ENCODE measurements at places on chromosomes 3 and 15. TPM values are rescaled to one million over a fixed set of nuclear protein-coding genes. Genes with fewer than 3 reads are reported as not detected.

GRCh38 chr3:11757929-11758328 lies 88.8 kb downstream of the TAMM41 start:
- no peak for DNase-seq

DNA sequence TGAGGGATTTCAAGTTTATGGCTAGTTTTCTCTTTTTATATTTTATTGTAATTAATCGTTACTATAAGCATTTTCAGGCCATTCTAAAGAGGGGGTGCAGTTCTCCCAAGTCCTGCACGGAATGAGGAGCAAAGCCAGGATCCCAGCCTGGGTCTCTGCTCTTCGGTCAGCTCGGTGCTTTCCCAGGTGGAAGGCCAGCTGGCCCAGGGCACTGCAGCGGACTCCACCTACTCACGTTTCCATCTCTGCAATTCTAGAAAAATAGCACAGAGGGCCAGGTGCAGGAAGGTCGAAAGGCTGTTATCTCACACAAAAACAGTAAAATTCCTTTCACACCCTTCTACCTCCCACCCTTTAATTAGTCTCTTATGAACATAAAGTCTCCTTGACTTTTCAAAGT lies 59.5 kb upstream of the HES1 start:
- DNase-seq: no peak

DNA sequence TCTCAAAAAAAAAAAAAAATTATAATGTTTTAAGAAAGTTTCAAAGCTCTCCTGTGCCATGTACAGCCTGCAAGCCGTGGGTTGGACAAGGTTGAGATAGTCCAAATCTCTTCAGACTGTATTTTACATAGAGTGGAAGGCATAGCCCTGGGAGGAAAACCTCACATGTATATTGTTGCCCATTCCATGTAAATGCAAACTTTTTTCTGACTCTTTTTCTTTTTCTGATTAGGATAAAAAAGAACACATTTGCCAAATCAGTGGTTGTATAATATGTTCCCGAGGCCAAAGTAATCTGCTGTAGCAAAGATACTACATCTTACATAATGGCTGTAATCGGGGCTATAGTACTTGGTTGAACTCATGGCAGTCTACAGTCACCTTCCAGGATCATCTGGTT lies 35.7 kb upstream of the UBL7 start:
- no peak for DNase-seq

LMAN1L gene
- polyA plus RNA-seq: not detected

- no peak for DNase-seq
Observed at GRCh38 chr3:105610473-105610872, 243.8 kb downstream of the ALCAM start.

GRCh38 chr3:74844428-74844827 lies 230.0 kb upstream of the CNTN3 start:
- no peak for DNase-seq

- no peak for DNase-seq
Observed at GRCh38 chr15:55564347-55565145, 23.6 kb downstream of the PYGO1 start.

- no peak for DNase-seq
Observed at GRCh38 chr3:186790261-186790981, 7.0 kb downstream of the EIF4A2 start.

DNA sequence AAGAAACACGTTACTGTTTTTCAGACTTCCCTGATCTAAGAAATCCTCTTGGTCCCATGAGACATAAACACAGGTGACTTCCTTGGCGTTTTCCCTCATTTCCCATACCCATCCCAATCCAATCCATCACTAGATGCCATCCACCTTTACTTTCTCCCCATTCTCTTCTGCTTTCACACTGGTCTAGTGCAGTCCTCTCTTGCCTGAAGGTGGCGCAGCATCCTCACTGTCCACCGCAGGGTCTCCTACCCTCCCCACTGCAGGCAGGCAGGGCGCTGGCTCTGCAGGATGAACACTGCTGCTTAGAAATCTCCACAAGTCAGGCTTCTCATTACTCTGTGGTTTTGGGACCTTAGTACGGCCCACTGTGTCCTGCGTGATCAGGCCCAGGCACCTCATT lies 58.2 kb downstream of the RAB7A start:
- DNase-seq: no peak

DNA sequence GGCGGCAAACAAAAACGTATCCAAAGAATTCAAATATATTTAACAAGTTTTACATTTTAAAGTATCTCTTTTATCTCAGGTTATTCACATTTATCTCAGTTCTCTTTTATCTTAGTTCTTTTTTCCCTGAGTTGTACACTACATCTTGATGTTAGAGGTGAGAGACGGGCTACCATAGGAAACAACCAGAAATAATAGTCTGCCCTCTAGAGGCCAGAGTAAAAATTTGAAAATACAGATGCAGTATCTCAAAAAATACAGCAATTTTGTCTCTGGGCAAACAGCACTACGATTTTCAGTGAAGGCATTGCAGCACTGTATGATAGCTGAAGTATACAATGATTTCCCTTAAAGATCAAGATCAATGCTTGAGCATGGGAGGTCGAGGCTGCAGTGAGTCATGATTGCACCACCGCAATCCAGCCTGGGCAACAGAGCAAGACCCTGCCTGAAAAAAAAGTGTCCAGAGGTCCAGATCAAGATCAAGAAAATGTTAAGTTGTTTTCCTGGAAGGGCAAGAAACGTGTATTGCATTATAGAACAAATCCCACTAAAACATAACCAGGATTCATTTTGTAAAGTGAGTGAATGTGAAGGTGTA lies 82.6 kb upstream of the ATP11B start:
- DNase-seq: no peak

GRCh38 chr15:70240082-70240481 lies 142.4 kb upstream of the TLE3 start:
- DNase-seq: no peak

GRCh38 chr3:127772273-127772672 lies 50.0 kb downstream of the MGLL start:
- no peak for DNase-seq

- no peak for DNase-seq
Observed at GRCh38 chr3:189490749-189491148, 140.4 kb upstream of the TP63 start.

DNA sequence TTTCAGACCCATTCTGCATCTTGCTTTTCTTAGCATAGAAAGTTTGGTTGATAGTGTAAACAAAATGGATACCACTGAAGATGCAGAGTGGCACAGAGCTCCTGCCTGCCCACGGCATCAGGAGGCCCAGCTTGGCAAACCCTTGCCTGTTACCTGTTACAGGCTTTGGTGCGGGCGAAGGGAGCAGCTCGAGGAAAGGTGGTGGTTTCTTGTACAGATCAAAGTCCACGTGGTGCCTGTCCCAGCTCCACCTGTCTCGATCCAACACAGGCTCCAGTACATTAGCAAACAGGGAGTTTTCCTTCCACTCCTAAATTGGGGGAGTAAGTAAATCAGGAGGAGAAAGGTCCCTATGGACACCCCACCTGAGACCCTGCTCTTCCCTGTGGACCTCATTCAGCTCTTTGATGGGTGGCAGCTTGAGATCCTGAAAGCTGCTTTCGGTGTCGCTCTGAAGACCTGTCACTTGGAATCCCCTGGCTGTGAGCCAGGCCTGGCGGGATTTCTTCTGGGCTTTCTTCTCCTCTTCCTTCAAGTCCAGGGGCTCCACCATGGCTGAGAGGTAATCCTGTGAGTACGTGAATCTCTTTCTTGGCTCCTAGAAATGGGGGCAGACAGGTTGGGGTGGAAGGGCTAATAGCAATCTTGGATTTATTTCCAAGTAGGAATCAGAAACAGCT lies 35.7 kb downstream of the ACAD9 start:
- DNase-seq: no peak
